Jurkat, Clone E6-1 (cell line): ENCODE measurements at places on chromosomes 5 and 9.

GRCh38 chr5:133147815-133148567 lies 96.2 kb downstream of the HSPA4 start:
- peak; percentile 44 for DNase-seq

DNA sequence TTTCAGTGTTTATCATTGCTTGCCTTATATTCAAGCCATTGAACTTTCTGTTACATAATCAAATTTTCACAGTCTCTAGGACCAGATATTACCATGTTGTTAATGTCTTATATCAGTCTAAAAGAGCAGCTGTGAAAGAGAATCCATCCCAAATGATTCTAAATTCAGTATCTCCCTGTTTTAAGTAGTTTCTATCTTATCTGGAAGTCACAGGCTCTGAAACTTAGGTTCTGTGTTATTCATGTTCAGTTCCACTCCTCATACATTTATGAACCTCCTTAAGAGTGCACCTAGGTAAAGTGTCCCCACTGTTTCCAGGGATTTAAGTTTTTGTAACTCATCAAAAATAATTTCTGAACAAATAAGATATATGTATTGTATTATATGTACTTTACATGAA lies 9.7 kb downstream of the LYRM7 start:
- DNase-seq: no peak

- no peak for DNase-seq
Measured at GRCh38 chr9:21684831-21685362, 117.5 kb upstream of the MTAP start.

DNA sequence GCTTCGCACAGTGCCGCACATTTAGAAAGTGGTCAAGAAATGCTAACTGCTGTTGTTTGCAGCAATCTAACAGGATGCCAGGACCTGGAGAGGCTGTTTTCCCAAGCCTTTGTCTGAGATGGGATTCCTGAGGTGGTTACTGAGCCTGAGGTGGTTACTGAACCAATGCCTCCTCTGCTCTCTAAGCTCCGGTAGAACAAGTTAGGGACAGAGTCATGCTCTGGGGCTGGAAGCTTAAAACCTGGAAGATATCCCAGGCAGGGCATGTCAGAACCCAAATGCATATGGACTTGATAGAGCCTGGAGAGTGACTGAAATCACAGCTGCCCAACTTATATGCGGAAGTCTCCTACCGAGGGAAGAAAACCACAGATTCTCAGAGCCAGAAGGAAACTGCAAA lies 46.5 kb upstream of the FAT2 start:
- no peak for DNase-seq

GRCh38 chr5:133122711-133123110 lies 70.9 kb downstream of the HSPA4 start:
- DNase-seq: no peak

DNA sequence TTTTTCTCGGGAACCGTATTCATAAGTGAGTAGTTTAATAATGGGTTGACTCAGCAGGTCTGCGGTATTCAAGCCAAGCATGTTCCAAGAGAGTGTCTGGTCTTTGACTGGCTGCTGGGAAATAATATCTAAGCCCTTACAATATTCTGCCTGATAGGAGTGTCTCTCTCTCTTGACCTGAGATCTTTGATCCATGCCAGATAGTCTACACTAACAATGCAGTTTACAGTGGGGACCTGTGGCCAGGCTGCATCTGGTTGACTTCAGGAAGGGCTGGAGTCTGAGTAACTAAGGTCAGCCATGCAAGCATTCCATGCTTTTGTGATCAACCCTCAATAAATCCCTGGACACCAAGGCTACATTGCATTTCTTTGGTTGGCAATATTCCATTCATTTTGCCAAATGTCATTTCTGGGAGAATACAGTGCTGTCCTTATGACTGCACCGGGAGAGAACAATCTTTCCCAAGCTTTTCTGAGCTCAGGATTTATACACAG lies 195.5 kb downstream of the SEMA5A start:
- DNase-seq: no peak

- DNase-seq: no peak
Measured at GRCh38 chr9:130768265-130768664, 66.8 kb upstream of the ABL1 start.

DNA sequence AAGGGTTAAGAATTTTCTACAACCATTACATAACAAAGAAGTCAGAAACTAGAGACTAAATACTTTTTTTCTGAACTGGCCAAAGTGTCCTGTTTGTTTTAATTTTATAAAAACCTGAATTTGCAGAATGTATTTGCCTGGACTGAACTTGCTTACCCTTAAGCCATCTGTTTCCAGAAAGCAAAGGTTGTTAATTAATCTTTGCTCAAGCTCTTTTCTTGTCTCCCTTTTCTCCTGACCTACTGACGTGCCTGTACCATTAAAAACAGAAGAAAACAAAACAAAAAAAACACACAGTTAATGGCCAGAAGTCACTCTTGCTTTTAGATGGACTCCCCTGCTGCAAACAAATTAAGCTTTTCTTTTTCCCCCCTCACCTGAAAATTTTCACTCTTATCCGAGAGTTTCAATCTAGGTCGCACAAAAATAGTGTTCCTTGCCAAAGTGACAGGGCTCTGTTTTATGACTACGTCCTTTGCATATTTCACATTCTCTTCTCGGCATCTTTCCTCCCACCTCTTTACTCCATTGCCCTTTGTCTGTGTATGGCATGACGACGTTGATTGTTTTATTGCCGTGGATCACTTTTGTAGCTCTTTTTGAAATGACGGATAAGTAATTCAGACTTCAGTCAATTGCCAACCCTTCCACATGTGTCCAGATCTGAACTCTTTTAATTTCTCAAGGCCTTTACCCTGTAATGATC lies 333.8 kb upstream of the GRIN3A start:
- DNase-seq: no peak

GRCh38 chr5:98108497-98108896 lies 665.0 kb upstream of the RGMB start:
- no peak for DNase-seq

- DNase-seq: no peak
Measured at GRCh38 chr5:167877114-167877722, 414.2 kb upstream of the WWC1 start.

DNA sequence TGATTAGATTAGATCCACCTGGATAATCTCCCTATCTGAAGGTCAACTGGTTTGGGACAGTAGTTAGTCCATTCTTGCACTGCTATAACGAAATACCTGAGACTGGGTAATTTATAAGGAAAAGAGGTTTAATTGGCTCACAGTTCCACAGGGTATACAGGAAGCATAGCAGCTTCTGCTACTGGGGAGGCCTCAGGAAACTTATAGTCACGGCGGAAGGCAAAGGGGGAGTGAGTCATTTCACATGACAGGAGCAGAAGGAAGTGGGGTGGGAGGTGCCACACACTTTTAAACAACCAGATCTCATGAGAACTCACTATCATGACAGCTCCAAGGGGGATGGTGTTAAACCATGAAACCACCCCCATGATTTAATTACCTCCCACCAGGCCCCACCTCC lies 9.9 kb downstream of the C9orf40 start:
- DNase-seq: no peak

GRCh38 chr5:174423558-174423957 lies 300.8 kb upstream of the MSX2 start:
- no peak for DNase-seq

DNA sequence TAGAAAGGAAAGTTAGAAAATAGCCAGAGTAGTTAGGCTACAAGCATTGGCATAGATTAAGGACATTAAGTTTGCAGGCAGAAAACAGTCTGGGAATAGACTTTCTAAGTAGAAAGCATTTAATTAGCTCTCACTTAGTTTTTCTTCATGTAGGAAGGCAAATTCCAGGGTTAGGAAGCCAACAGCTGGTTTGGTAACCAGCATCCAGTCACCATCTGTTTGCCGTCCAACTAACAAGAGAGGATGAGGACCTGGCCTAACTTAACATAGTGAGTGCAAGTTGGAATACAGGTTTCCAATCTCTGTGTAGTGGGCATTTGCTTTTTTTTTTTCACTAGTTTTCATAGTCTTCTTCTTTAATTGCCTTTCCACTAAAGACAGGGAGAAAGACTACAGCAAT lies 121.7 kb upstream of the NR3C1 start:
- no peak for DNase-seq

GRCh38 chr5:59722874-59723273 lies 170.7 kb downstream of the PDE4D start:
- no peak for DNase-seq

DNA sequence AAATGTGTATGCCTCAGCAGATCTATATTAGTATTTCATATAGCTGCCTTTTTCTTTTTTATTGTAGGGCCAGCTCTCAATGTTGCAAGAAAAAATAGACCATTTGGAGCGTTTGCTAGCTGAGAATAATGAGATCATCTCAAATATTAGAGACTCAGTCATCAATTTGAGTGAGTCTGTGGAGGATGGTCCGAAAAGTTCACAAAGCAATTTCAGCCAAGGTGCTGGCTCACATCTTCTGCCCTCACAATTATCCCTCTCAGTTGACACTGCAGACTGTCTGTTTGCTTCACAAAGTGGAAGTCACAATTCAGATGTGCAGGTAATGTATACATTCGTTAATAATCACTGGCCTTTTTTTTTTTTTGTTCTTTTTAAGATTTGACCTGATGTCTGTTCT lies 23.7 kb downstream of the MAN2A1 start:
- DNase-seq: no peak

GRCh38 chr9:131685753-131686706 lies 53.8 kb downstream of the RAPGEF1 start:
- no peak for DNase-seq

GRCh38 chr5:175895686-175896102 lies 24.3 kb downstream of the CPLX2 start:
- DNase-seq: peak; percentile 86

DNA sequence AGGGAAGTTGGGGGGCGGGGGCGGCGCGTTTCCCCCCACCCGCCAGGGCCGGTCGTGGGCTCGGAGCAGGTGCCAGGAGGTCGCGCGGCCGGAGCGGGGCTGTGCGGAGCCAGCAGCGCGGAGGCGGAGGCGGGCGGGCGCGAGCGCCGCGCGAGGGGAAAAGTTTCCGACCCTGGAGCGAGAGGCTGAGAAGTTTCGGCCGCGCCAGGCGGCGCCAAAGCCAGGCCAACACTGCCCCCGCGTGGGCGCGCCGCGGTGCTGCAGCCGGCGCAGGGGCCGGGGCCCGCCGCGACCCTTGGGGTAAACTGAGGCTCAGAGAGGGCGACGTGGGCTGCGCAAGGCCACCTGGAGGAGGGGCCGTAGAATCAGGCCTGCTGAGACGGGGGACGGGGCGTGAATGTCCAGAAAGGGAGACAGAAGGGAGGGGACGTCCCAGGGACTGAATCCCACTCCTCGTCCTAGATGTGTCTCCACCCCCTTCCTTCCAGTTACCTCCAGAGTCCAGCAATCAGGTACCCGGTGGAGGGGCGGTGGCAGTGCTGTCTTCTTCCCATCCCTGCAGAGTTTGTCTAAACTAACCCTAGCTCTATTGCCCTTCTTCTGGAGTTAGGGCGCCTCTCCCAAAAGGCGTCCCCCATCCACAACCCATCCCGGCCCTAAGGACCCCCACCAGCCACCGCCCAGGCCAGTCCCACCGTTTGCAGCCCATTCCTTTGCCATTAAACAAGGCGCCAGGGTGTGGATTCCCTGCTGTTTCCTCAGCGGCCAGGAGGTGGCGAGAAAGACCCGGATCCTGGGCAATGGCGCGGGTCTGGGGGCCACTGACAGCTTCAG lies 10.2 kb downstream of the C9orf50 start:
- DNase-seq: no peak

DNA sequence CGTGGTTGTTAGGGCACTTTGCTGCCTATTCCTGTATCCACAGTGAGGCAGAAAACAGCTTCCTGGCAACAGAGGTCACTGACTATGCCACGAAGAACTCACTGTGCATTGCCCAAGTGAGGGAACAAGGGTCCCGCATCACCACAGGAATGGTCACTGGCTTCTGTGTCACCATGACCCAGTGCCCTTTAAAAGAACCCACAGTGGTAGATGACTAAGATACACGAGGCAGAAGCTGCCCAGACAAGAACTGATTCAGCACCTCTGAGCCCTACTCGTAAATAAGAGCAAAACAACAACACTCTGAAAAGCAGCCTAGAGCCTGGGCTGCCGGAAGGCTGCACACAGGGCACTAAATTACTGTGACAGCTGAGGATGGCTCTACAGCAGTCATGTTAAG lies 236.6 kb upstream of the RASEF start:
- DNase-seq: no peak

- no peak for DNase-seq
Measured at GRCh38 chr9:22307013-22307711, 139.5 kb upstream of the DMRTA1 start.

DNA sequence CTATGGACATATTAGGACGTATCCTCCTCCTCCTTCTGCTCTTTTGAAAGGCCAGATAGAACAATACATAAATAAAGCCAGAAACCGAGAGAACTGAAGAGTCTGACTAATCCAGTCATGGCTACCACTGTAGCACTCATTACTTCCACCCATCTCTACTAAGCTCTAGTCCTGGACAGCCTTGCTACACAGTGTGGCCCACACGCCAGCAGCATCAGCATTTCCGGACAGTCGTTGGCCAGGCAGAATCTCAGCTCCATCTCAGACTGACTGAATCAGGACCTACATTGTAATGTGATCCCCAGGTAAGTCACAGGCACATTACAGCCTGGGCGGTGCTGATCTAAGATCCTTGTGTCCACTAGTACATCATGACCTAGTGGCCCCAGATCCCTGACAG lies 182.9 kb downstream of the DRD1 start:
- no peak for DNase-seq

- no peak for DNase-seq
Measured at GRCh38 chr5:133892306-133892705, 76.1 kb downstream of the C5orf15 start.

- DNase-seq: no peak
Measured at GRCh38 chr5:178439493-178440180, 150.6 kb downstream of the COL23A1 start.

DNA sequence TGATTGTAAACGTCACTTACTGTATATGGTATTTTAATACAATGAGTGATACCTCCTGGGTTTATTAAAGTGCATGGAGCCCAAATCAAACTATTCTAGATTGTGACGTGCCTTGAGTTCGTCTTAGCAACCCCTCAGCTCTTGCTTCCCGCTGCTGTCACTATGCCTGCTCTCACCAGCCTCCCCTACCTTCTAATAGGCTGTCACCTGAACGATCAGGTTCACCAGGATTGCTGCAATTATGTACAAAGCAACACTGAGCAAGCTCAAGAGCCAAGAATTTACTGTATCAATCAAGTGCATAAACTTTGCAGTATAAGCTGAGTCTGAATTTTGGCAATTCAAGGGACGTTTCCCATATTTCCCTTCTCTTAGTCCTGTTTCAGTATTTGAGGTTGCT lies 3.0 kb downstream of the LECT2 start:
- no peak for DNase-seq

GRCh38 chr5:142531977-142532780 lies 153.7 kb downstream of the FGF1 start:
- DNase-seq: no peak
